ENCODE measurements at places on chromosomes 3 and 15. TPM values are rescaled to one million over a fixed set of nuclear protein-coding genes. Genes with fewer than 3 reads are reported as not detected.

GRCh38 chr15:93703092-93703739 is 528.1 kb upstream of the MCTP2 start:
- DNase-seq = no peak

DNA sequence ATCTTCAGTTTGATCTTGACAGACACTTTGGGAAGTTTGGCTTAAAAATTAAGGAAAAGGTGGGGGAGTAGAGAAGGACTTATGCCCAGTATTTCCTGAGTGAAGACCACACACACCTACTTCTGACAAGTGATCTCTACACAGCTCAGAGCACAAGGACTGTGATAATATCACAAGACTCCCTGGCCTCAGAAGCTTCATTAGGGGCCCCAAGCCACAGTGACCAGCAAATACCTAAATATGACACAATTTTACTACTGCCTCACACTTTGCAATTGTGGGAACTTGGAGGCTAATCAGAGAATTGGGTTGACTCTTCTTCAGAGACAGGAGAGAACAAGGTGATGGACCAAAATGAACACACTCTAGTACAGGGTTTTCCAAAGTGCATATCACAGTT is 2.6 kb downstream of the ILDR1 start:
- DNase-seq = no peak

DNA sequence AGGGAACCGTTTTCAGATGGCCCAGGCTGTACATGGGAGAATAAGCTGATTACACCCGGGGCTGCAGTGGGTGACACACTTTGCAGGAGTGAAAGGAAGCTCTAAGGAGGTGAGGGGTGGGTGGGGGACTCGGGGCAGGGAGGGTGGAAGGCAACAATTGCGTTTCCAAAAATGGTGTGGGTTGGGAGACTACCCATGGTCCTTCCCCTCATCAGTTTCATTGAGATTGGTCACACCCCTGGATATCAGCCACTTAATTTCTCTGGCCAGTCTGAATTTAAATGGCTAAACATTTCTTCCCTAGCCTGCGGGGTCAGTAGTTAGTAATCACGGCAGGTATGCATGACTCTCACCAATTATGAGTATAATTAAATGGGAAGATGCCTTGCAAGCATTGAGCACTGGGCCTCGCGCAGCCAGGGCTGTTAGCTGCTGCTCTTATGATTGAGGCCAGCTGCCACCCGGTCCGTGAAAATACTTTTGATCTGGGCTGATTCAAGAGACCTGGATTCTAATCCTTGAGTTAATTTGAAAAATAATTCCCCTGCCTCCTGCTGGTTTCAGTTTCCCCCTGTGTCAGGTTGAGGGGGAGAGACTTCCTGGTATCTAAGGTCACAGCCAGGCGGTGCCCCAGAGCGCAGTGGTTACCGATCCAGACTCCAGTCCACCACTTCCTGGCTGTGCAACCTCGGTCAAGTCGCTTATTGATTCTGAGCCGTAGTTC is 23.3 kb downstream of the SLC6A6 start:
- no peak for DNase-seq

GRCh38 chr3:29618395-29619282 is 337.8 kb downstream of the RBMS3 start:
- DNase-seq = no peak

- no peak for DNase-seq
These were observed 11.4 kb downstream of the ZFAND6 start for GRCh38 chr15:80070840-80071239.

- no peak for DNase-seq
These were observed 221.4 kb downstream of the FAM43A start for GRCh38 chr3:194906970-194907629.

- DNase-seq = no peak
These were observed 80.7 kb downstream of the NR1I2 start for GRCh38 chr3:119862616-119863015.

GRCh38 chr3:168002786-168003368 is 92.8 kb downstream of the GOLIM4 start:
- DNase-seq = no peak

- DNase-seq = no peak
These were observed 790.1 kb downstream of the PLOD2 start for GRCh38 chr3:145370870-145371269.

DNA sequence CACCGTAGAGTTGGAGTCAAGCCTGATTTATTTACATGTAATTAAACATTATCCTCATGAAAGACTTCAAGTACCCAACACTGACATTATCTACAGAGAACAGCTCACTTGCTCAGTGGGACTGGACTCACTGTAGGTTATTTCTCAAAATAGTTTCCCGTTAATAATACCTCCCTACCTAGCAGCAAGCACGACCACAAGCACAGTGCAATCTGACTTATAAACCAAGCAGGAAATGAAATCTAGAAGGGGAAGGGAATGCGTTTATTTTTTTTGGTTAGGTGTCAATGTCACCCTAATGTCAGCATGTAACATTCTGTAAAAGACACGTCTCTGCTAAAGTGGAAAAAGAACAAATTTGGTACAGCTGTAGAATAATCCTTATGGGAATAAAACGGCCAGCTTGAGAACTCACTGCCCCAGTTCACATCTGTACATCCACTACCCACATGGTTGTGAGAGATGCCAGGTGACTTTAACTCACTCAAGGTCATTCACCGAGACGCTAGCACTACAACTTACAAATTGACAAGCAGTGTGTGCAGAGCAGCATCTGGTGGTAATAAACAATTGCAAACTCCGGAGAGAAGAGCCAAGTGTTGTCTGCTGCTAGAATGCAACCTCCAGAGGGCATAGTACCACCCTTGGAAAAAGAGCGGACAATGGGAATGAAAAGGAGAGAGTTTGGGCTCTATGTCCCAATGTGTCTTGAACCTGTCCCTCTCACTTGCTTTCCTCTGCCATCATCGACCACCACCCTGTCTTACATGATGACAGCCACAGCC is 242.5 kb downstream of the CADPS start:
- no peak for DNase-seq

- no peak for DNase-seq
These were observed 111.6 kb downstream of the TPRA1 start for GRCh38 chr3:127478922-127479321.

- DNase-seq = no peak
These were observed 90.6 kb downstream of the ZNF621 start for GRCh38 chr3:40615110-40615915.

Gene LIPC
- polyA plus RNA-seq = 0.37 TPM

Gene STRIT1
- 2.5 TPM for polyA plus RNA-seq

Gene CP
- polyA plus RNA-seq = 6.1 TPM

Gene TUSC2
- 43.4 TPM for polyA plus RNA-seq

Gene SKOR1
- polyA plus RNA-seq = 1.3 TPM

Gene CNTN3
- 2.4 TPM for polyA plus RNA-seq

Data from testis (tissue), 5 donors.